ENCODE measurements at places on chromosomes 5 and 9.

GRCh38 chr5:172728481-172729241 is 42.3 kb downstream of the DUSP1 start:
- DNase-seq, result no peak

DNA sequence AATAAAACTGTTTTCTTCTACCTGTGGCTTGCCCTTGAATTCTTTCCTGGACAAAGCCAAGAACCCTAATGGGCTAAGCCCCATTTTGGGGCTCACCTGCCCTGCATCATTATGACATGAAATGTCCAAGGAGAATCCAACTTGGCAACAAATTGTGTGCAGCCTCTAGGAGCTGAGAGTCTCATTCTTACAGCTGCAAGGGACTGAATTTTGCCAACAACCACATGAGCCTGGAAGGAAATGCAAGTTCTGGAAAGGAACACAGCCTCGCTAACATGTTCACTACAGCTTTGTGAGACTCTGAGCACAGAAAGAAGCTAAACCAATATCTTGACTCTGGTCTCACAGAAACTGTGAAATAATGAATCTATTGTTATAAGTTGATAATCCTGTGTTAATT is 94.8 kb upstream of the CDH12 start:
- DNase-seq, result no peak

GRCh38 chr5:179377421-179378115 is 32.3 kb upstream of the ADAMTS2 start:
- no peak for DNase-seq

DNA sequence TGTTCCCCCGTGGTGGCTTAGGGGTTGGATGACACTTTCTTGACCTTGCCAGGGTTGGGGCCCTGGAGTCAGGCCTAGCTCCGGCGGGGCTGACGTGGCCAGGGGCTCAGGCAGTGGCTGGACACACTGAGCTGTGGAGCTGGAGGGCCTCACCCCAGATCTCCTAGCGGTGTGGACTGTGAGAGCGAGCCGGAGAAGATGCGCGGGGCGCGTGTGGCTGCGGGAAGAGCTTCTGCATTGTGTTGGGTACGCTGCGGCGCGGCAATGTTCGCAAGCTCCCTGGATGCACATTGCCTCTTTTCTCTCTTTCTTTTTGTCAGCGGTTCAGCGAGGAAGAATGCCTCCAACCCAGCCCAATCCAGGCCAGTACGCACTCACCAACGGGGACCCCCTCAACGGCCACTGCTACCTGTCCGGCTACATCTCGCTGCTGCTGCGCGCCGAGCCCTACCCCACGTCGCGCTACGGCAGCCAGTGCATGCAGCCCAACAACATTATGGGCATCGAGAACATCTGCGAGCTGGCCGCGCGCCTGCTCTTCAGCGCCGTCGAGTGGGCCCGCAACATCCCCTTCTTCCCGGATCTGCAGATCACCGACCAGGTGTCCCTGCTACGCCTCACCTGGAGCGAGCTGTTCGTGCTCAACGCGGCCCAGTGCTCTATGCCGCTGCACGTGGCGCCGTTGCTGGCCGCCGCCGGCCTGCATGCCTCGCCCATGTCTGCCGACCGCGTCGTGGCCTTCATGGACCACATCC is 4.8 kb downstream of the NR2F1 start:
- no peak for DNase-seq

Data from renal pelvis (tissue), 12 donors.